ENCODE measurements at places on chromosomes 1 and 21.
A peak's percentile ranks its signal among the peaks of the same experiment; 100 is the strongest.

DNA sequence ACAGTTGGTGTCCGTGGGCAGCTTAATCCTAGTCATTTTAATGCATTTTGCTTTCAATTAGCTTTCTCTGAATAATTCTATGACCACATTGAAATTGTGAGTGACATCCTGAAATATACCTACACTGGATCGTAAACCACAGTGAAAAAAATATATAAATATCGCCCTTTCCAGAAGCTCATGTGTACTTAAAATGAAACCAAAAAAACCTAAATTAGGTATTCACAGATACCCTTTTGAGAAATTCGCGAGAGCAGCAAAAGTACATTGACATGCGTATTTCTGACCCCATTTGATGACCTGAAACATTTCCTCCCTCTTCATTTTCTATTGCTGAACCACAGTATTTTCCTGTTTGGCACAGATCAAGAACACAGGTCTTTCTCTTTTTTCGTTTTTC lies 253.8 kb downstream of the LTN1 start:
- no peak for DNase-seq

- no peak for DNase-seq
These were observed 3.5 kb upstream of the FBLIM1 start for GRCh38 chr1:15755021-15755645.

GRCh38 chr1:30001011-30001731 lies 722.2 kb downstream of the MATN1 start:
- no peak for DNase-seq

- peak; percentile 83 for DNase-seq
These were observed at the start of gene RCAN3 for GRCh38 chr1:24502709-24503058. TSS of gene RCAN3 (plus strand) at chr1:24502836. CDS start at chr1:24514373, 11,537 bp downstream.

GRCh38 chr1:150410582-150411101 lies 46.7 kb downstream of the RPRD2 start:
- DNase-seq, result peak; percentile 4

GRCh38 chr1:116252785-116253184 lies 120.3 kb upstream of the ATP1A1 start:
- DNase-seq, result no peak

DNA sequence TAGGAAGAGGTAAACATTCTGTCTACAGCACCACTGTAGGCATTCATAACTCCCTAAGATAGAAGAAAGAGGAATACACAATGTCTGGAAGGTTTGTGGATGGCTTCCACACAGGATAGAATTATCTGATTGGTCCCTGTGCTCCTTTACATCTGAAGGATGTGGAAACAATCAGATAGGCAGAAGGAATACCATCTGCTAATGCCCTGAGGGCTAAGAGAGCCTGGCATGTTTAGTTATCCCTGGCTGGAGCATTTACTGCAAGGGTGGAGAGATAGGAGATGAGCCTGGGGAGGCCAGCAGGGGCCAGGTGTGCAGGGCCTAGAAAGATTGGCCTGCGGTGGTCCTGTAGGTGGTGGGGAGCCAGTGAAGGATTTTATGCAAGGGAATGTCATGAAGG lies 8.6 kb upstream of the ACBD3 start:
- DNase-seq, result no peak

- DNase-seq, result no peak
These were observed 189.5 kb downstream of the ZSCAN20 start for GRCh38 chr1:33661811-33662454.

GRCh38 chr1:222938986-222939385 lies 124.1 kb downstream of the DISP1 start:
- DNase-seq, result no peak

DNA sequence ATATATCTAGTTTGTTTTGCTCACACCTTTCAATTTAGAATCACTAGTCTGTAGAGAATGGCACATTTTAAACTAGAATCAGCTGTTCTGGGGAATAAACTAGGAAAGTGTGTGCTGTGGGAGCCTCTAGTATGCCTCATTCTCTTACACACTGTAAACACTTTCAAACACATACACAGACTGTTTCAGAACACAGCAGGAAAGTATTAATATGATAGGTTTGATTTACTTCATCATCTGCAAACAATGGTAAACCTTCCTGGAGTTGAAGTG lies 67.1 kb upstream of the ABCG1 start:
- no peak for DNase-seq

- no peak for DNase-seq
These were observed 12.7 kb downstream of the TNNT2 start for GRCh38 chr1:201364808-201365105.

DNA sequence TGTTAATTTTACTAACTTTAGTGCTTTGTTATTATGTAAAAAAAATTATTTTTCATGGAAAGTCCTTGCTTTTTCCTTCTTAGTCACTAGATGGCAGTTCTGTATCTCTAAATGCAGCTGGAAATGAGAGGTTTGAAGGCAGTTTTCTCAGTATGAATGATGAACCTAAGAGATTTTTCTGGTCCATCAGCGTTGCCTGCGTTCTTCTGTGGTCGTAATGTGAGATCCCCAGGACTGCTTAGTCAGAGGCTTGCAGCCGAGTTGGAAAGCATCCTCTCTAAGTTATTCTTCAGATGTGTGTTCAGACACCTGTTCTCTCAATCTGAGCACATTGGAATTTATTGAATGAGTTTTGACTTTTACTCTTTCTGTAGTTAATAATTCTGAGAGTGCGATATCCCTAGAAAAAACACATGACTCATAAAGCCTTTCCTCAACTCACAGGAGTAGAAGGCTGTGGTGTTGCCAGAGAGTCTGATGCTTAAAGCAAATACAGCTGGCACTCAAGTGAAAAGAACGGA lies 99.3 kb downstream of the FMN2 start:
- peak; percentile 99 for DNase-seq

- DNase-seq, result no peak
These were observed 68.3 kb downstream of the PLPPR4 start for GRCh38 chr1:99332561-99332960.

DNA sequence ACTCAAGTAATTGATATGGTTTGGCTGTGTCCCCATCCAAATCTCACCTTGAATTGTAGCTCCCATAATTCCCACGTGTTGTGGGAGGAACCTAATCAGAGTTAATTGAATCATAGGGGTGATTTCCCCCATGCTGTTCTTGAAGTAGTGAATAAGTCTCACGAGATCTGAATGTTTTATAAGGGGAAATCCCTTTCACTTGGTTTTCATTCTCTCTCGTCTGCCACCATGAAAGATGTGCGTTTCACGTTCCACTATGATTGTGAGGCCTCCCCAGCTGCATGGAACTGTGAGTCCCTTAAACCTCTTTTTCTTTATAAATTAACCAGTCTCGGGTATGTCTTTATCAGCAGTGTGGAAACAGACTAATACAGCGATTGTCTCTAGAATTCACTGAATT lies 135.4 kb downstream of the BACH1 start:
- DNase-seq, result peak; percentile 12

DNA sequence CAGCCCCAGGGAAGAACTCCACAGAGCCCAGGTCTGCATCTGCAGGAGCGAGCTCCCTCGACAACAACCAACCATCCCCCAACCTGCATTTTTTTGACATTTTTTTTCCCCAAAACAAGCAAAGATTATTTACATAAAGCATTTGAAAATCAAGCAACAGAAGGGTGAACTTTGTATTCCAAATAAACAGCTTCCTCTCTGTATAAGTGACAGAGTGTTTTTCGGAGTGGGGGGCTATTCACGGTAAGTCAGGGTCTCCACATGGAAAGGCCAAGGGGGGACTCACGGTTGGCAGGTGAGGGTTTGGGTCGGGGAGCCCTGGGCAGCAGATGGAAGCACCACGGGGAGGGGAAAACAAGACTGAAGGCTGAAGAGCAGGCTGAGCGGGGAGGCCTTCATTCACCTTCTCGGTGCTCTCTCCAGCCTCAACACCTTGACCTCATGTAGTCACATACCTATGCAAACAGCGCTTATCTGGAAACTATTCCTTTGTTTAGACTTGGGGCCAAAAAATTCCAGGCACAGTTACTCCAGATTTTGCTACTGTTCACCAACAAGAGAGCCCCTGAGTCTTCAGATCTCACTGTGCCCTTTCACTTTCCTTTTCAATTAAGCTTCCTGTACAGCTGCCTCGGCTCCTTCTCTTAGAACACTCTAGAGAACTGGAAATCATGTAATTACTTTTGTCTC lies 27.6 kb downstream of the C2CD2 start:
- DNase-seq, result peak; percentile 73

DNA sequence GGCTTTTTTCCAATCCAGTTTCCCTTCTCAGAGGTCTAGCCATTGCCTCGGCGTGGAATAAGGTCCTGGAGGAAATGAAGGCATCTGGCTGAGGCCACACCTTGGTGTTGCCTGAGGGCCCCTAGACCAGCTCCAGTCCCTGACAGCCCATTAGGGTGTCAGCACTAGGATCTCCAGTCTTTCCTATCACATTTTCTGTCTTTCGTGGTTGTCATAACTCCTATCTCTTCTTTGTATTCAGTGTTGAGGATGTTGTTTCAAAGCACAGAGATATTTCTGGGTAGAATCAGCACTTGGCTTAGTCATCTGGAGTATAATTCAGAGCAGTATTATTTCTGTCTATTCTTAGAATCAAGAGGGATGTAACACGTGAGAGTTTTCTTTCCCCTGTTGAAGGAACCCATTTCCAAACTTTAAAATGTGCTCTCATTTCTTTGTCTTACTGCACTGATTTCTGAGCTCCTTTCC lies 844.3 kb downstream of the KCNT2 start:
- no peak for DNase-seq

- DNase-seq, result peak; percentile 80
These were observed at the start of gene NCAM2 for GRCh38 chr21:20997636-20998455. TSS of gene NCAM2 (plus strand) at chr21:20998409.

- DNase-seq, result peak; percentile 33
These were observed 68.7 kb downstream of the HIVEP3 start for GRCh38 chr1:41850029-41850428.

GRCh38 chr1:239655023-239655422 lies 268.7 kb downstream of the CHRM3 start:
- DNase-seq, result no peak

DNA sequence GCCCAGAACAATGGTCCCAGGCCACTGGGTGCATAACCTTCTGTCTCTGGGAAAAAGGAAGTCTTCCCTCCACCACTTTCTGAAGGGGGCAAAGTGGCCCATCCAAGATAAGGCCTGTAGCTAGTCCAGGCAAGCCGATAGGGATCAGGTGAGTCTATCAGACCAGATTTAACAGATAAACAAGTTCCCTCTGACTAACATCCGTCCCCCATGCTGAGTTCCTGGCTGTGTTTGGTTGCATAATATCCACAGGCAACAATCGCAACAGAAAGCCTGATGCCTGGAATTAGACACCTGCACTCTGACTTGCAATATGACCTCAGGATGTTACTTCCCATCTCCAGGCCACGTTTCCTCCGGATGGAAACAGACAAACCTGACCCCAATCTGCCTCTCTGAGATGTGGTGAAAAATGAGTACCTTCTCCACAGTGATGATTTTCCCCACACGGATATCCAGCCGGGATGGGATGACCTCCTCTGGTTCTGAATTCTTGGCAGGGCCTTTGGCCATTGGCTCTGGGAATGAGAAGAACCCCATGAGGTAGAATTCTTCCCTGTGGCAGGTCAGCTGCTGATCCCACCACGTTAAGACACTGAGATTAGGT lies 36.4 kb downstream of the YARS1 start:
- peak; percentile 47 for DNase-seq

- peak; percentile 49 for DNase-seq
These were observed 111.8 kb downstream of the FGGY start for GRCh38 chr1:59408608-59409240.

Measured in astrocyte of the spinal cord (primary cell).